AG08396 (cell line): ENCODE measurements at places on chromosomes 7 and 10.

GRCh38 chr7:22356701-22357310 is at the start of gene RAPGEF5:
Gene RAPGEF5 (minus strand): TSS chr7:22357154. CDS start chr7:22357060, 94 bp downstream.
- DNase-seq, result peak; percentile 36

DNA sequence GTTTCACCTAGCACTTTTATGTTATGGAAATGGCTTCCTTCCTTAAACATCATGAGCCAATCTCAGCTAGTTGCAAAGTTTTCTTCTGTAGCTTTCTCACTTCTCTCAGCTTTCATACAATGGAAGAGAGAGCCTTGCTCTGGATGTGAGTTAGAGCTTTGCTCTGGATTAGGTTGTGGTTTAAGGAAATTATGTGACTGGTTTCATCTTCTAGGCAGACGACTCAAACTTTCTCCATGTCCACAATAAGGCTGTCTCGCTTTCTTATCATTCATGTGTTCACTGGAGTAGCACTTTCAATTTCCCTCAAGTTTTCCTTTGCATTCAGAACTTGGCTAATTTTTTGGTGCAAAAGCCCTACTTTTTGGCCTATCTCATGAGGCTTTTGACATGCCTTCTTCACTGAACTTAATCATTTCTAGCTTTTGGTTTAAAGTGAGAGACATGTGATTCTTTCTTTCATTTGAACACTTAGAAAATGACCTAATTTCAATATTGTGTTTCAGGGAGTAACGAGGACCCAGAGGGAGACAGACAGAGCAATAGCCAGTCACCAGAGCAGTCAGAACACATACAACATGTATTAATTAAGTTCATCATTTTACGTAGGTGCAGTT is 49.8 kb downstream of the CNOT4 start:
- DNase-seq, result no peak

- DNase-seq, result no peak
These were observed 35.3 kb downstream of the PALD1 start for GRCh38 chr10:70513848-70514309.

GRCh38 chr10:15121707-15122106 is 24.6 kb downstream of the RPP38 start:
- no peak for DNase-seq

GRCh38 chr7:120272261-120272660 is 714 bp upstream of the KCND2 start:
- peak; percentile 60 for DNase-seq

- no peak for DNase-seq
These were observed 10.5 kb downstream of the GET4 start for GRCh38 chr7:886626-887487.

GRCh38 chr10:11089272-11089671 is 71.6 kb downstream of the CELF2 start:
- no peak for DNase-seq

GRCh38 chr10:72730479-72730878 is 38.5 kb downstream of the MCU start:
- DNase-seq, result peak; percentile 12

DNA sequence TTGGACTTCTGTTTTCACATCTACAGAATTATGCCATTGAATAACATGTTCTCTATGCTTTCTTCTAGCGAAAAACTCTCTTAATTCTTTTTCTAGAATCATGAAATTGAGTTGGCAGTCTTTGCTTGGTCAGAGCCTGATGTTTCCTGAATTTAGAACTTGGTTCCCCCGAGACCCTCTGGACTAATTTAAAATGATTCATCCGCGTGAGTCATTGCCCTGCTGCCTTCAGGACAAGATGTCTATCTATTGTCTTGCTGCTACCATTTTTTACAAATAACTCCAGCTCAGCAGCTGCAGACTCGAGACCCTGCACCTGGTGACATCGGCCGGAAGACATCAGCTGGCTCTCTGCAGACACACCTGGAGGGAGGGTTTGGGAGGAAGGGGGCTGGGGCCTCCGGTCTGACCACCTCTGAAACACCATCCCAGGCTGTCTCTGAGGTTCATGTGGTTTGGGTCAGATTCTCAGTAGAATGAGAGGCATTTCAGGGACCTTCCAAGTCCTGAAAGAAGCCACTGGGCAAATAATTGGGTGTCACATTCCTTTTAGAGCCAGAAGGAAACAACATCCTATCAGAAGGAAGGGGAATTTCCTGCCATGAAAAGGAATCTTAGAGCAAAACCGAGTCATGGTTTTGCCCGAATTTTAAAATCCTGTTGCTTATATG is 20.9 kb upstream of the KLF6 start:
- no peak for DNase-seq

- DNase-seq, result no peak
These were observed 139.0 kb downstream of the SEPTIN14 start for GRCh38 chr7:55723621-55723941.

- no peak for DNase-seq
These were observed 306.3 kb downstream of the FZD1 start for GRCh38 chr7:91570560-91570959.

DNA sequence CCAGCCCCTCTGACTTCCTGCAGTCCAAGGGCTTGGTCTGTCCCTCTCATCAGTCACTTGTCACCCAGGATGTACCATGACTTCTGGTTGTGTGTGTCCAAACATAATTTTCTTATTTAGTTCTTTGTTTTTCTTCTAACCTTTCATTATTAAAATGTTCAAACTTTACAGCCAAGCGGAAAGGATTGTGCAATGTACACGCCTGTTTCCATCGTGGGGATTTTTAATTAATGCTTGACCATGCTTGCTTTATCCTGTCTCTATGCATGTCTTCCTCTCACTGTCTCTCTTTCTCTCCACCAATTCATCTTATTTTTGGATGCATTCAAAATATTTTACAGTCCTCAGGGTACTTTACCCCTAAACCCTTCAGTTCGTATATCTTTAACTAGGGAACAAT is 26.2 kb upstream of the ZNF488 start:
- DNase-seq, result no peak

DNA sequence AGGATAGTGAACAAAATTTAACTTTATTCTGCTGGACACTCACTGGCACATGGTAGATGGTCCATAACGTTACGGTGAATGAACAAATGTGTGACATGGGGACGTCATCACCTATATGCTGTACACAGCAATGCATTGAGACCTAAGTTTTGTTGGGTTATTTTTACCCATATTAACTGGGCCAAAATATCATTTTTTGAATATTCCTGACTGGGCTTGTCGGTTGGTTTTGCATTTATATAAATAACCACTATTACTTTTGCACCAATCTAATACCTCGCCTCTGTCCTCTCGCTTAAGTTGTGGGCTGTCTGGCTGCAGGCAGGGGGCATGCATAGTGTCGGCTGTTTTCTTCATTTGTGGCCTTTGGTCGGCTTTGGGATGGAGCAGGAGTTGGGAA is 161.7 kb downstream of the USP6NL start:
- DNase-seq, result no peak

GRCh38 chr7:139032473-139032872 is 3.4 kb downstream of the ZC3HAV1L start:
- DNase-seq, result no peak

GRCh38 chr10:34824870-34825269 is 9.8 kb upstream of the PARD3 start:
- peak; percentile 28 for DNase-seq

DNA sequence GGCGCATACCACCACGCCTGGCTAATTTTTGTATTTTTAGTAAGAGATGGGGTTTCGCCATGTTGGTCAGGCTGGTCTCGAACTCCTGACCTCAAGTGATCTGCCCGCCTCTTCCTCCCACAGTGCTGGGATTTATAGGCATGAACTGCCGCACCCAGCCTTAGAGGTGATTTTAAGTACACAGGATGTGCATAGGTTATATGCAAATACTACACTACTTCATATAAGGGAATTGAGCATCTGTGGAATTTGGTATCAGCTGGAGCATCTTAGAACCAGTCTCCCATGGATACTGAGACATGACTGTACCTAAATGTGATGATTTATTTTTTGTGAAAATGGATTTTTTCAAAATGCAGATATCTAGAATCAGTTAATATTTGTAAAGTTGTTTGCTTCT is 21.1 kb downstream of the WAC start:
- DNase-seq, result no peak

GRCh38 chr7:43768201-43768886 is 9.9 kb downstream of the BLVRA start:
- DNase-seq, result no peak

GRCh38 chr10:103688491-103688890 is 166.9 kb downstream of the SH3PXD2A start:
- DNase-seq, result no peak

- no peak for DNase-seq
These were observed 248.2 kb upstream of the PITRM1 start for GRCh38 chr10:3420527-3421469.

- no peak for DNase-seq
These were observed 103.5 kb downstream of the SND1 start for GRCh38 chr7:127755521-127755920.

- DNase-seq, result peak; percentile 75
These were observed 26.5 kb upstream of the TRIL start for GRCh38 chr7:28984631-28985030.

DNA sequence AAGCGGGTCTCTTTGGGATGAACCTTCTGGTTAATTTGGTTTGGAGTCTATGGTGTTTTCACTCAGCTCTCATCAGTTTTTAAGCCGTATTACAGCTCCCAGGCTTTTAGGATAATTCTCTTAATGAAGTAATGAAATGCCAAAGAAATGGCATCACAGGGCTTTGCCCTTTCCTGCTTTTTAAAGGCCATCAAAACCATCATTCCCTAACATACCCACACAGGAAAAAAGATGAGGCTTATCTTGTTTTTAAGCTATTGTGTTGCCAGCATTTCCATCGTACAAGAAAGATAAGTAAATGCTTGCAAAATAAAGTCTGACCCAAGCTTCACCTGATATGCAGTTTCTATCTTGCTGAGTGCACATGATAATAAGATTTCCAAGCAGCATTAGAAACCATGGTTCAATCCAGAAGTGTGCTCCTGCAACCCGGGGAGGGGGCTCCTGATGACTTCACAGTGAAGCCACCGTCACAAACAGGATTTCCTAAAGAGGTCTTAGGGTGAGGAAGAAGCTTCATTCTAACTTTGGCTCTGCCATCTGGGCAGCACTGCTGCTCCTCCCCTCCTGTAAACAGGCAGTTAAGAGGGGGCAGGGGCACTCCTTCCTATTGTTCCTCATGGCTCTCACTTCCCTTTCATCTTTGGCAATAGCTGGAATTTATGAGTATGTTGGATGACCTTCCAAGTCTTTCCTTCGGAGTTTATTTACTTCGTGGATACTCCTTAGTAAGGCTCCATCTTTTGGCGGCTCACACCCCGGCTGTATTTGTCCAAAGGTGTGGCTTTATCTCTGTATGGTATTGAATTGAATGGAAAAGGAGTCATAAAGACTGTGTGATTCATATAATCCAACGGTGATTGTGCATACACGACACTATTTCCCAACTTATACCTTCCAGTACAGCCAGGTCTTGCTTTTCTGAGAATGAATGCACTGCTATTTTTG is 55.2 kb upstream of the FAM133B start:
- no peak for DNase-seq

DNA sequence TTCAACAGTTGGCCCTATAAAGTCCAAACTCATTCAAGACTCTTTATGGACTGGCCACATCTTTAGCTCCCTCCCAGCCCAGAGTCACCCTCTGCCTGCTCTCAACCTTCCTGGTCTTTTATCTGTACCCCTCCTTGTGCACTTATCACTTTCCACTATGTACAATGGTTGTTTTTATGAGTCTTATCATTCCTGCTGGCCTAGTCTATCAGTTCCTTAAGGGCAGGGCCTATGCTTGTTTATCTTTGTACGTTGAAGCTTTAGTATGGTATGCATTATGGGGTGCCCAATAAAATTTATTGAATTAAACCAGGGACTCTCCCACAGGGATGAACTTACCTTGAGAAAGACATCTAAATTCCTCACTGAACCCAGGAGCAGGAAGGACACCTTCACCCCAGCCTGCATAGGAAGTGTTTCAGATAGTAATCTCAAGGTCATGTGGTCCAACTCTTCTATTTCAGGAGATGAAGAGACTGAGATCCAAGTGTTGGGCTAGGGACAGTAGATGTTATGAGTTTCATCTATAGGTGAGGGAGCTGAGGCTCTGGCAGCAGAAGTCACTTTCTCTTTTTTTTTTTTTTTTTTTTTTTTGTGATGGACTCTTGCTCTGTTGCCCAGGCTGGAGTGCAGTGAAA is 13.3 kb upstream of the PDCD4 start:
- no peak for DNase-seq

- no peak for DNase-seq
These were observed 27.4 kb upstream of the LOXL4 start for GRCh38 chr10:98295401-98295811.

DNA sequence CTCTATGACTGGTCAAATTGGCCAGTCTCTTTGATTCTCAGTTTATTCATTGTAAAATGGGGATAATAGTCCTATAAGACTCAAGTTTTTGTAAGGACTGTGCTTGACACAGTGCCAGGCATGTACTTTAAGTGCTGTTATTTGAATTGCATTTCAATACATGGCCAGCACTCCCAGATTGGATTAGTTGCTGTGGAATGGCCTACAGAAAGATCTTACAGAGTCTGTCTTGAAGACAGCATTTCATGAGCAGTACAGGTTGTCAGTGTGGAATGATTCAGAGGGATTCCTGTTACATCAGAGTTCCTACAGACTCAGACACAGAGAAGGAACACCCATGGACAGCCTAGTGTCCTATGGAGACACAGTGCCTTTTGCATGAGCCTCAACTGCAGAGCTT is 238.1 kb upstream of the BMPER start:
- DNase-seq, result no peak

GRCh38 chr7:27189997-27190748 is 5.1 kb upstream of the HOXA11 start:
- no peak for DNase-seq

DNA sequence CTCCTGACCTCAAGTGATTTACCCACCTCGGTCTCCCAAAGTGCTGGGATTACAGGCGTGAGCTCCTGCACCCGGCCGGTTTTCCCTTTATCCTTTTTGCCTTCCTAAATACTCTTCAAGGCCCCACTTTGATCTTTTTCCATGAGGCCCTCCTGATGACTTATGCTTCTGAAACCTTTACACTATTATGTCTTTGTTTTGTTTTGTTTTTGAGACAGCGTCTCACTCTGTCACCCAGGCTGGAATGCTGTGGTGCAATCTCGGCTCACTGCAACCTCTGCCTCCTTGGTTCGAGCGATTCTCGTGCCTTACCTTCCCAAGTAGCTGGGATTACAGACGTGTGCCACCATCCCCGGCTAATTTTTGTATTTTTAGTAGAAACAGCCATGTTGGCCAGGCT is 3.8 kb downstream of the STMP1 start:
- no peak for DNase-seq

- peak; percentile 1 for DNase-seq
These were observed 27.2 kb upstream of the ZNF273 start for GRCh38 chr7:64875658-64876406.

DNA sequence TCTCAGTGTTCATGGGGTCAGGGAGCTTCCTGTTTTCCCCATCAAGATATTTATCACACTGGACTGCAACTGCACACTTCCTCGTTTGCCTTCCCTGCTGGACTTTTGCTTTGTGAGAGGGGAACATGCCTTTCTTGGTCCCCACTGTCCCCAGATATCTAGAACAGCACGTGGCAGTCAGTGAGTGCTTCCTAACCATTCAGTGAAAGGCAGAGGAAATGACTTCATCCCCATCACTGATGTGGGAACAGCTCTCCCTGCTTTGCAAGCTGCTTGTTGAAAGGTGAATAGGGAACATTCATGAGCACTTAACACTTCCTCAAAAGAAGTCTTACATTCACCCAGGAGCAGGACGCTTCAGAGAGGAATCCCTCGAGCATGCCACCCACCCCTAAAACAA is 135.4 kb downstream of the MYOF start:
- no peak for DNase-seq
